Hematopoietic multipotent progenitor cell treated with erythropoietin and hydrocortisone succinate and interleukin-3 and kit ligand, for 17 days (in vitro differentiated cells): ENCODE measurements at places on chromosomes 11 and 22.

DNA sequence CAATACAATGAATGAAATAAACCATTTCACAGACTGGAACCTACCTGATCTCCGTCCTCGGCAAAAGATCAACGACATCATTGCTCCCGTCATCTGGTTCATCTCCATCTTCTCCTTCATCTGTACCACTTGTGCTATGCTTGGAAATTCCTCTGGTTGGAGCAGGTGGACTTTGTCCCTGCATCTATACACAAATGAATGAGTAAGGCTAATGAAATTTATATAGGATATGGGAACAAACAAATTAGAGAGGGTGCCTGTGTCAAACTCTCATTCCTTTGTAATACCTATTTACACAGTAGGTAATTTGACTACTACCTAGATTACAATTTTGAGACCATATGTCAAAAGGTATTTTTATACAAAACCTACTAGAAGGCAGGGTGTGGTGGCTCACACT lies 59.4 kb downstream of the F2 start:
- no peak for DNase-seq

DNA sequence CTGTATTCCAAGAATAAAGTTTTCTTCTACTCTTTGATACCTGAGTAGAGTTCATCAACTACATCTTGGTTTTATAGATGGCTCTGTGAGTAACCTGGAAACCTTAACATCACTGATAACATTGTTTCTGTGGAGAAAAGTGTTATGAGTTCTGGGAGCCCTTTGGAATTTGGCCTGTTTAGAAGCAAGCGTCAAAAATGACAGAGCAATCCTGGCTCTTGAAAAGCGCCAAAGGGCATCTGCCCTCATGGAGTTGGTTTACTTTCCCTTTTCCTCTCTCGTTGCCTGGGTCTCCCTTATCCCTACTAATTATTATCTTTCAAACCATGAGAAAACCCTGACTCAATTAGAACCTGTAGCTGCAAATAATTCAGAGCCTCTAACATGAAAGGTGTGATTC lies 140.1 kb downstream of the DBX1 start:
- no peak for DNase-seq

DNA sequence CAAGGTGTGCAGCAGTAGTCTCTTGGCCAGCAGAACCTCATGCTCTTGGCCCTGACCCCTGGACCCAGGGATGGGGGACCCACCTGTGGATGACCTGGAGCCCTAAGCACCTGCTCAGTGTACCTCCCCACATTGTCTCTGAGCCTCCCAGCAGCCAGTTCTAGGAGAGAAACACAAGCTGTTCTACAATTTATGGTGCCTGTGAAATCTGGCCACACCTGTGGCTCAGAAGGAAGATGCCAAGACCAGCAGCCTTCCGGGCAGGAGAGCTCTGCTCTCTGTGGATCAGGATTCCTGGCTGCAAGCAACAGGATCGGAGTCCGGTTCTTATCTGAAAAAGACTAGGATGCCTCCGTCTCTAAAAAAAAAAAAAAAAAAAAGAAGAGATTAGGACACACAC lies 103.6 kb upstream of the ANO1 start:
- no peak for DNase-seq

DNA sequence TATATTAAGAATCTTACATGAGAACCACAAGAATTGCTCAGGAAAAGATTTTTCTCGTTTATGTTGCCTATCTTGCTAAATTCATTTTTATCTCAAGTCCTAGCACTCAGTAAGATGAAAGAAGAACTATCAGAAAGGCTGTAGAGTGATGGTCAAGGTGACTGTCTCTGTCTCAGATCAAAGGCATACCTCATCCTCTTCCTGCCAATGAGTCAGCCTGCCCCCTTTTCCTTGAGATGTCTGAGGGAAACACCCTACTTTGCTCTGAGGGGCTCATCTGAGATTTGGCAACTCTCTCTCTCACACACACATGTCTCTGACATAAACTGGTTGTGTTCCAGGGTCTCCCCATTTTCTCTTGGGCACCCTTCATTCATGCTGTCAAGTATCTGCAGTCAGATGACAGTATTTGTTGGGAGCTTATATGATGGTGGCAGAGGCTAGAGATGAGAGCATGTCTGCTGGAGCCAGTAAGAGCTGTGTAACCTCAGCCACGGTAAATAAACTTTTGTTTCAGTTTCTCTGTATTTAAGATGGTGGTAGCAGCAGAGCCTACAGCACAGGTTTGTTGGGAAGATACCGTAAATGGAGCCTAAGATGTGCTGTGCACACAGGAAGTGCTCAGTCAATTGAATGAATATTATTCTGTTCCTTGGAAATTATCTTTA lies 1.6 kb downstream of the MMP27 start:
- DNase-seq, result no peak

DNA sequence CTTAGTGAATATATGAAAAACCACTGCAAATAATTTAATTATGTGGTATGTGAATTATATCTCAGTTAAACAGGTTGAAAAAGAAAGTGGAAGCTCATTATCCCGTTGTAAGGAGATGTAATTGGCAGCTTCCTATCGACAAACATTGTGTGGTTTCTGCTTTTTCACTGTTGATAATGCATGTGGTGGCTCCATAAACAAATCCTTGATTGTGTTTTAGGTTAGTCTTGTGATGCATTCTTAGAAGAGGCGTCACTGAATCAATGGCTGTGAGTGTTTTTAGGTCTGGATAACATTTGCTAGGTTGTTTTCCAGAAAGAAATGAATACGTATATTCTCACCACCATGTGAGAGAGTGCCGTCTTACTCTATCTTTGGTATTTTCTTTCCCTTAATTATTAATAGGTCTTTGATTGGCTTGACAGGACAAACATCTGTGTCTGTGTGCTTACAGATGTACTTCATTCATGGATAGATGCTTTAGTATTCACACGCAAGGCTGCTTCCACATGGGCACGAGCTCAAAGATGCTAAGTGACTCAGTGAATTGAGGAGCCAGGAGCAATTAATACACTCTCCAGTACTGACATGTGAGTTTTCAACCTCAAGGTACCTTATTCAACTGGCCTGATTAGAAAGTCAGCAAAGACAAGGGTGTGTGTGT lies 166.7 kb downstream of the TBC1D22A start:
- DNase-seq, result no peak

GRCh38 chr11:109914809-109915653 lies 178.2 kb upstream of the ZC3H12C start:
- DNase-seq, result no peak

- no peak for DNase-seq
These were observed 34.2 kb downstream of the MACROD1 start for GRCh38 chr11:64131683-64132190.

DNA sequence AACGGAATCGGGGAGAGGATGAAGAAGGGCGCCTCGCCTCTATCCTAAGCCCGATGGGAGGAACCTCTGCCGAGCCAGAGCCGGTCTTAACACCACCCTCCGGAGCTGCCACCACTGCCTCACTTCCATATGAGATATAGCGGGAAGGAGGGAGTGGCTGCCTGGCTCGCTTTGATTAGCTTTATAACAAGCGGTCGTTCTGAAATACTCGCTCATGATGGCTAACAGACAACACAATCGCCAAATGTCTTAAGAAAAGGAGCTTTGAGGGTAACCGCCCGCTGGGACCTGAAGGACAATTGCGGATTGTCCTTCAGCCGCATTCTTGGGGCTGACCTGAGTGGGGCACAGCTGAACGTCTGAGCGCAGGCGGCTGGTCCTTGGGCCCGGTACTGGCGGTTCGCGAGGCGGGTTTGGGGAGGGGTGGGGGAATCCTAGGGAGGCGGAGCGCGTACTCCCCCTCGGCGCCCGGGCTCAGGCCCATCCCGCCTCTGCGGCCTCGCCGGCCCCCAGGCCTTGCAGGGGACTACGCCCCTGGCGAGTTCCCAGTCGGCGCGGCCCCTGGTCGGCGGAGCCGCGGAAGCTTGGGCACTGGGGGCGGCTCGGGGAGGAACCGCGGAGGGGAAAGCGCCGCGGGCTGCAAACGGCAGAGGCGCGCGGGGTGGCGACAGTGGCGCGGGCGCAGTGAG lies at the start of gene PLAAT5:
PLAAT5 (minus strand) TSS at position 617 of the 689 bp plus-strand sequence; CDS start at position 484, 133 bp downstream.
- peak; percentile 11 for DNase-seq

GRCh38 chr11:820655-821511 lies 2.2 kb downstream of the PNPLA2 start:
- DNase-seq, result peak; percentile 35

GRCh38 chr11:13503393-13503792 lies 7.6 kb upstream of the PTH start:
- no peak for DNase-seq

GRCh38 chr11:79708319-79708932 lies 267.6 kb upstream of the TENM4 start:
- DNase-seq, result no peak

DNA sequence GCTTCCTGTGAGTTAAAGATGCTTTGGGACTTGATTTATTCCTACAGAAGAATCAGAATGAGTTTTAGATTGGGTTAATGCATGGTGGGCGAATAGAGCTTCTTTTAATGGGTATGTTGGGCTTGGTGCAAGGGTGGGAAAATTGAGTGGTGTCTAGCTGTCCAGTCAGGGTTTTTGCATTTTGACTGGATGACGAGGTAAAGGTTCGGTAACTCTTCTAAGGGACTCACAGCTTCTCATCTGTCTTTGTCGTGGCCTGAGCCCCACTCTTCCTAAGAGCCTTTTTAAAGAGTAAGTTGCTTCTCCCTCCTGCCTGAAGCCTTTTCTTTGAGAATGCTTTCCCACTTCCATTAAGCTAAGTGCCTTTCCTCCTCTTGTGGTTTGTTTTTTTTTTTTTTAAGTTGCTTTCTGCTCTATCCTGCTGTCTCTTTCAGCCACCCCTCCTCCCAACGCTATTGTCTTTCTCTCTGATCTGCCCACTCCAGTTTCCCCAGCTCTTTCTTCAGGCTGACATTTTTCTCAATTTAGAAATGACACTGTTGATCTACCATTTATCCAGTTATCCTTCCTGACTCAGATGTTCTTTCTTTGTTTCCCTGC lies 1.1 kb downstream of the DPF2 start:
- no peak for DNase-seq

- DNase-seq, result no peak
These were observed 131.8 kb upstream of the PARVA start for GRCh38 chr11:12245549-12246016.

GRCh38 chr11:72798361-72798760 lies 4.5 kb upstream of the STARD10 start:
- no peak for DNase-seq

DNA sequence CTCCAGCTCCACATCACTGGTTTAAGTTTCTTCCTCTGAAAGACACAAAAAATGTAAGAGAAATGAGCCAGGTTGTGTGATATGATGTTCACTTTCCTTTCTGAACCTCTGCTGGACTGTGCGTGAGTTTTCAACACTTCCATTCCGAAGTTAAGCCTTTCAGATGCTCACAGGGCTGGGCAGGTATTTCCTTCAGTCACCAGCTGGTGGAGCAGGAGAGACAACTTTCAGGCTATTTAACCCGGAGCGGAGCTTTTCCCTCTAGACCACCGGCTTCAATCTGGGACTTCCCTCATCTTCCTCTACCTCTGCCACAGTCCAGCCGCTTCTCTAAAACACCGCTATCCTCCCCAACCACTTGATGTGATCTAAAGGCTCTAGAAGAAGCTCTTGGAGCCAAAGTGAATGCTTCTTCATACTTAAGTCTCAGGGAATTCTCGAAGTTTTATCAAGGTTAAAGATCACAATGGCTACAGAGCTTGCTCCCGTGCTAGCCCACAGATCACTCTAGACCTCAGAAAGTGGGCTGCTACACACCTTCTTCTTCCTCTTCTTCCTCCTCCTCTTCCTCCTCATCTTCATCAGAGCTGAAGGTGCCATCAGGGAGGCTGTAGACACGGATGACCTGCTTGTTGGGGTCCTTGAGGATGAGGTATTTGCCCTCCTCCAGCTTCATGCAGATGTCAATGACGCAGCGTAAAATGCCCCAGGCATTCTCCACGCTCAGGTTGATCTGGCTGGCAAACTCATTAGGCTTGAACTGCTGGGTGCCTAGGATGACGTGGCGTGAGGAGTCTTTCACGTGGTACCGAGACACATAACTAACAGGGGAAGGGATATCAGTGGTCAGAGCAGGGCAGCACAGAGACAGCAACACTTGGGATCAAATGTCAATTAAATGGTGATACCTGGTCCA lies 4.4 kb upstream of the FOXRED2 start:
- peak; percentile 25 for DNase-seq

DNA sequence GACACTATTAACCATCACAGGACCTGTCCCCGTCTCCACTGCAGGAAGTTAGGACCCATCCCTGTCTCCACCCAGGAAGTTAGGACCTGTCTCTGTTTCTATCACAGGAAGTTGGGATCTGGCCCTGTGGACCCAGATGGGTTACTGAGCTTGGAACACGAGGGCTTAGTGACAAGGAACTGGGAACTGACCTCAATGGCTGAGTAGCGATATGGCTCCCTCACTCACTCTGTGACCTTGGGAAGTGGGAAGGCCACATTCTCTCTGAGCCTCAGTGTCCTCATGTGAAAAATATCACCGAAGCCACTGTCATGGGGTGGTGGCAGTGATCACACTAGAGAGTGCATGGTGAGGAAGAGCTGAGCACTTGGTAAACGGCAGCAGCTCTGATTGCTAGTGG lies 59.4 kb downstream of the FBLN1 start:
- DNase-seq, result no peak

GRCh38 chr11:27373856-27374602 lies 11.0 kb upstream of the CCDC34 start:
- DNase-seq, result no peak

GRCh38 chr11:1194977-1195681 lies 27.7 kb upstream of the MUC5B start:
- no peak for DNase-seq

DNA sequence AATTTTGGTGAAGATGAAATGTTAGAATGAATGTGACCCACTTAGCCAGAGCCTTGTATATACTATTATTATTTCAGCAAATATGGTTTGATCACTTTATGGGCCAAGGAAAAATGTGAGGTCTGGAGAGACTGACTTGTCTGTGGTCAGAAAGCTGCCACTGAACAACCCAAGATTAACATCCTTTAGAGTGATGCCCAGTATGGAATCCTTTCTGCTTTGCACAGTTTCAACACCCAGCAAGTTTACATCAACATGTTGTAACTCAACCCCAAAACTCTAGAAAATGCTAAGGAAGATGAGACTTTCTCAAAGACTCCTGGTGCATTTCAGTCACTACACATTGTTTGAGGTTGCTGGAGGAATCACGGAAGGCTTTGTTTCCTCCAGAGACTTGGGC lies 107.7 kb downstream of the SNX19 start:
- DNase-seq, result no peak
